Kidney tubule cell (primary cell): ENCODE measurements at places on chromosomes 3 and 15.

DNA sequence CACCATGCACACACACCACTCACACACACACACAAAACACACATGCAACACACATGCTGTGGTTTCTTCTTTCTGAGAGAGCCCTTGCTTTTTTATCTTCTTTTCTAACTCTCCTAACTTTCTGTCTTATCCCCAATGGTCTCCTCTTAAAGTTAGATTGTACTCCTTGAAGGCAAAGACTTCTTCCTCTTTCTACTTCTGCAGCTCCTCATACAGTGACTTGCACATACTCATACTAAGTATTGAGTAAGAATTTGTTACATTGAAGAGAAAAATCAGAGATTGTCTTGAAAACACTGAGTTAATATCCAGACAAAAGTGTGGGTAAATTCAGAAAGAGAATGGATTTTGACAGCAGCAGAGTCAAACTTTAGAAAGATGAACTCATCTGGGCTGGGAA is 64.4 kb downstream of the GTPBP8 start:
- DNase-seq = no peak

- peak; percentile 27 for DNase-seq
Observed at GRCh38 chr3:112004187-112004586, 5.5 kb downstream of the TAGLN3 start.

DNA sequence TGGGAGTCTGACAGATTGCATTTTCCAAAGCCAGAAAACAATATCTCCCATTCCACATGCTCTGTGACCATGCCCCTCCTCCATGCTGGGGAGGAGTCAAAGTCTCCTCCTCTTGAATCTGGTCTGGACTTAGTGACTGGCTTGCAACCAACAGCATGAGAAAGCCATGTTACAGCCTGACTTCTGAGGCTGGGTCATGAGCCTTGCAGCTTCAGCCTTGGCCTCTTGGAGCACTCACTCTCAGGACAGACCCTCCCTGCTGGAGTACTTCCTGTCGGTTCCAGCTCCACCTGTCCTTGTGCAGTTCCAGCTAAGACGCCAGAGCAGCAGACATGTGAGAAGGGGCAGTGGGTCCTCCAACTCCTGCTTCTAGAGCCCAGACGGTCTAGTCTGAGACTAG is 49.7 kb upstream of the RBSN start:
- peak; percentile 37 for DNase-seq

GRCh38 chr3:25432176-25432720 is 4.2 kb downstream of the RARB start:
- DNase-seq = no peak

- no peak for DNase-seq
Observed at GRCh38 chr3:120156699-120157098, 62.5 kb upstream of the GSK3B start.

DNA sequence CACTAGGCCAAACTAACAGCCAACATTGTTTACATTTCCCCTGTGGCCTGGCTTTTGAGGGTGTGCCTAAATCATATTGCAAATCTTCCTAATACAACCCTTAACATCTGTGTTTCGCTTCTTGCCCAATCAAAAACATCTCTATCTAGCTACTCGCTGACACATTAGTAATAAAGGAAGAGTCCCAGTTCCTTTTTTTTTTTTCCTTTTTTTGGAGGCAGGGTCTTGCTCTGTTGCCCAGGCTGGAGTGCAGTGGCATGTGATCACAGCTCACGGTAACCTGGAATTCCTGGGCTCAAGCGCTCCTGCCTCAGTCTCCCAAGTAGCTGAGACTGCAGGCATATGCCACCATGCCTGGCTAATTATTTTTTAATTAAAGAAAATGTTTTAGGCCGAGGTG is 2.1 kb upstream of the SRPRB start:
- no peak for DNase-seq

DNA sequence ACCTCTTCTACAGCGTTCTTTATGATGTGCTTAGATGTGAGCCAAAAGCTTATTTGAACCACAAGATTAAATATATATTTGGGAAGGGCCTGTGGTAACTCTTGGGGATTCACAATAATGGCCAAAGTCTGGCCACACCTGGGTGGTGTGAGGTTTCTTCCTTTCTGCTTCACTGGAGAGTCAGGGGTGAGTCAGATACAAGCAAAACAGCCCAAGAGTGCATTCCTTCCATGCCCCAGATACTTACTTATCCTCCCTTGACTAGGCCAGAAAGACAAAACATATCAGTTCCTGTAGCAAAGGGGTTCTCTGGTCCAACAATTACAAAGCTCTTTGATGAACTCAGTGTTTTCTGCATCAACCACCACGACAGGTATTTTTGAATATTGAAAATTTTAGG is 941 bp downstream of the ZBED2 start:
- DNase-seq = peak; percentile 95

GRCh38 chr3:177514611-177515499 is 317.6 kb upstream of the TBL1XR1 start:
- no peak for DNase-seq

- DNase-seq = no peak
Observed at GRCh38 chr3:114892880-114893279, 254.2 kb downstream of the ZBTB20 start.

DNA sequence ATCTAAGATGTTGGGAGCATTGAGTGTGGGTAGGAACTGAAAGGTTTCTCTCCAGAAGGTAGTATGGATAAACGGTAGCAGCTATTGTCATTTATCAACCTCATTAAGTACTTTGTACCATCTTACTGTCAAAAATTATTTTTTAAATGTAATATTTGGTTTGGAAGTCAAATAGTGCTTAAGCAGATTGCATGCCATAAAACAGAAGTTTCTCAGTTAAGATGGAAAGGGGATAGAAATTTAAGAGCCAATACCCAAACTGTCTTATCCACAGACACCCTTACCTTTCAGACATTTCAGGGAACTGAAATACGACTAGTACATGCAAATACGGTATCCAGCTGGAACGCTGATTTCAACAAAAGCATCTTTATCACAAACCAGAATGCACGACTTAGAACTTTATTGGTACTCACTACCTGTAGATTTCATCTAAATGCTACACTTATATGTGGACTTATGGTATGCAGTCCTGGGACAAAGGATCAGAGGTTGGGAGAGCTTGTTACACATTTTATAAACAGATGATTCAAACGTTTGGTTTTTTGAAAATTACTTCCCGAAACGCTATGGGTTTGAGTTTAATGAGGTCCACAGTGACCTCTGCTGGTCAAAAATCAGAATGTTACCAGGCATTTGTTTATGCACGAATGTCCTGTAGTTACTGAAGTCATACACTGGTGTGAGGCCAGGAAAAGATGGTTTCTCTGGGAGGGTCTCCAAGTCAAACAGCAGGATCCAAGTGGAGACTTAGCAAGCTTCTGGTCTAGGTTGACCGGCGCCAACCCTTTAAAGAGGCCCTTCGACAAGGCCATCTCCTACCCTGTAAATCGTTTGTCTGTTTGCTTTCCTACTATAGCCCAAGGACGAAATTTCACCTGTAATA is 45.7 kb upstream of the DUT start:
- peak; percentile 84 for DNase-seq

DNA sequence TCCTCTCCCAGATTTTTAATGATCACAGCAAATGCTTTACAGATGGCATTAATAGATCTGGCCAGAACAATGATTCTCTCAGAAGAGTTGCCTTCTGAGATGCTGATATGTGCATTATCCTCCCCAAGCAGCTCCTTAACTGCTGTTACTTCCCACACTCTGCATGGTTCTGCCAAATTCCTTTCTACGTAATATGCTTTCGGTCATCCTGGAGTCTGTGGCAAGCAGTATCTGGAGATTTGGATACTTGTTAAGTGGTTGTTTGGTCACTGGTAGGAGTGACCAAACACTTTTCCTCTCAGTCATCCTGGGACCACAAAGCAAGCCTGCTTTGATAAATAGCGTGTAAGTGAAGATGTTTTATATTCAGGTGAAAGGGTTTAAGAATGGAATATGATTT is 71.1 kb upstream of the CCNL1 start:
- peak; percentile 23 for DNase-seq

GRCh38 chr15:29613951-29614382 is 208.3 kb downstream of the TJP1 start:
- no peak for DNase-seq

- DNase-seq = no peak
Observed at GRCh38 chr3:170137986-170138385, 43.5 kb downstream of the PHC3 start.

DNA sequence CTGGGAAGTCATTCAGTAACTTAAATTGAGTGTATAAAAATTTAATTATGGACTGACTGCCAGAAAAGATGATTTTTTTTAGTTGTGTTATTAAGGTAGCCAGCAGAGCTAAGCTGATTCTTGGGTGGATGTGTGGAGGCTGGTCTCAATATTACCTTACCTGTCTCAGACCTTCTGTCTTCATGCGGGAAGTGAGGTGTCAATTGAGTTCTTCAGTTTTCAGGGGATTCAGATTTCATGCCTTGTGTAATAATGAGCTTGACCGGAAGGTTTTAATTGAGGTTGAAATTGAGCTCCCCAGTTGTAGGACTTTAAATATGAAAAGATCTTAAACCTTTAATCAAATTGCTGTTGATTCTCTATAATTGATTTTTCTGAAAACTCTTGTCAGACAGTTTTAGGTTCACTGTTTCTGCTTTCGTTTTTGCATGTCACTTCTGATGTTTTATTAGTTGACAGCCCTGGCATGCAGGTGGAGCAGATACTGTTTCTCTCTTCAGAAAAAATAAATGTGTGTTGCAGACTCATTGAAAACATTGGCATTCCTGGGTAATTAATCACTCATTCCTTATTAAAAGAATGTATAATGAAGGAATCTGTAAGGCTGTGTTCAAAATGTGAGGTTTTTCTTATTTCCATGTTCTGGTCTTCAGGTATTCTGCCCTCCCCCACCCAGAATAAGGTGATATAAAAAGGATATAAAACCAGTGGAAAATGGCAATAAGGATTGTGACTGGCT is 54.5 kb downstream of the PSMD6 start:
- peak; percentile 44 for DNase-seq

DNA sequence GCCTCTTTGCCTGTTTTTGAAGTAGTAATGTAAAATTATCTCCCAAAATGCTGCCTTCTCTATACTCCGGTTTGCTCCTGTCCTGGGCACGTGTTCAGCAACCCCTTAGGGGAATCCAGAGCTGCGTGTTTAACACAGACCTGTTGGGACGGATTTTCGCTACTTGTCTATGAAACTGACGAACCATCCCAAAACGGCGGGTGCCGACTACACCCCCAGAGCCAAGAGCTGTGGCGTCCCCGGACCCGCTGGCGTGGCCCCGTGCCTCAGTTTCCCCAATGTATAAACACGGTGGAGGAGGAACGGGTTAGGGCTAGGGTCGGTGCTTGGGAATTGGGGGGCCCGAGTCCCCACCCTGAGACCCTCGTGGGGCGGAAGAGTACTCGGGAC is 473 bp downstream of the FHIT start:
- peak; percentile 40 for DNase-seq

- no peak for DNase-seq
Observed at GRCh38 chr3:64445944-64446300, 220.7 kb upstream of the PRICKLE2 start.

- DNase-seq = peak; percentile 60
Observed at GRCh38 chr15:40108061-40108854, 421 bp downstream of the BMF start.

GRCh38 chr3:156131241-156131640 is 10.9 kb downstream of the KCNAB1 start:
- no peak for DNase-seq

GRCh38 chr3:183662099-183662498 is 26.7 kb downstream of the KLHL24 start:
- DNase-seq = no peak

DNA sequence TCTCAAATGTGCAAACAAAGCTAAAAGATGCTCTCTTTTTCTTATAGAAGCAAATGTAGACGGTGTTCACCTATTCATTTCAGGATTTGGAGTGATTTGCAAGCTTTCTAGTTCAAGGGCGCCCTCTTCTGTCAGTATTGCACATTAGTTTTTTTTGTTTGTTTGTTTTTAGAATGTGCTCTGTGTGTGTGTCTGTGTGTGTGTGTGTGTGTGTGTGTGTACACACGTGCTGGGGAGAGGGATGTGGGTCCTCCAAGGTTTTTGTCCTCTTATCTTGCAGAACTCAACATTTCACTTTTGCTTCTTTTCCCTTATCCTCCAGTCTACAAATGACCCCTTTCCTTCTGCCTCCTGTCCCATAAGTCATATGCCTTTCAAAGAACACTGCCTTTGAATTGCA is 23.5 kb downstream of the DNAH1 start:
- peak; percentile 77 for DNase-seq

GRCh38 chr3:58411851-58412830 is 21.5 kb downstream of the PDHB start:
- no peak for DNase-seq

GRCh38 chr15:63089260-63090043 is 32.2 kb upstream of the LACTB start:
- peak; percentile 83 for DNase-seq

GRCh38 chr3:42654331-42655201 is 1.1 kb downstream of the ZBTB47 start:
- DNase-seq = peak; percentile 60

GRCh38 chr3:18828637-18829036 is 319.7 kb upstream of the KCNH8 start:
- DNase-seq = no peak

- no peak for DNase-seq
Observed at GRCh38 chr3:67876261-67876660, 221.8 kb upstream of the SUCLG2 start.

DNA sequence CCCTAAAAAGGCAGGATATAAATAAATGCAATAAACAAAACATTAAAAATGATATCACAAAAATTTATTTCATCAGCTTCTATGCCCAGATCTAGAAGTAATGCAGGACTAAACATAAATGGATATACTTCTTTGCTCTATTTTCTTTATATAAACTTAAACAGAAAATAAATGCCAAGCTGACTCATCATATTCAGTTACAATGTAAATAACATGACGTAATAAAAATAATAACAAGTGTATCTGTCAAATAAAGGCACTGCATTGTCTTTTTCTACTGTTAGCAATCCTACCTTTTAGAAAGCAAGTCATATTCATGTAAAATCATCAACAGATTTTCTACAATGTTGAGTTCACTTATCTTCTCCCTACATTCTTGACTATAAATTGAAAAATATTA is 61.6 kb downstream of the NEK10 start:
- no peak for DNase-seq

GRCh38 chr15:90095521-90095959 is 6.7 kb downstream of the IDH2 start:
- peak; percentile 22 for DNase-seq

GRCh38 chr3:38620236-38620635 is 29.3 kb downstream of the SCN5A start:
- DNase-seq = no peak

DNA sequence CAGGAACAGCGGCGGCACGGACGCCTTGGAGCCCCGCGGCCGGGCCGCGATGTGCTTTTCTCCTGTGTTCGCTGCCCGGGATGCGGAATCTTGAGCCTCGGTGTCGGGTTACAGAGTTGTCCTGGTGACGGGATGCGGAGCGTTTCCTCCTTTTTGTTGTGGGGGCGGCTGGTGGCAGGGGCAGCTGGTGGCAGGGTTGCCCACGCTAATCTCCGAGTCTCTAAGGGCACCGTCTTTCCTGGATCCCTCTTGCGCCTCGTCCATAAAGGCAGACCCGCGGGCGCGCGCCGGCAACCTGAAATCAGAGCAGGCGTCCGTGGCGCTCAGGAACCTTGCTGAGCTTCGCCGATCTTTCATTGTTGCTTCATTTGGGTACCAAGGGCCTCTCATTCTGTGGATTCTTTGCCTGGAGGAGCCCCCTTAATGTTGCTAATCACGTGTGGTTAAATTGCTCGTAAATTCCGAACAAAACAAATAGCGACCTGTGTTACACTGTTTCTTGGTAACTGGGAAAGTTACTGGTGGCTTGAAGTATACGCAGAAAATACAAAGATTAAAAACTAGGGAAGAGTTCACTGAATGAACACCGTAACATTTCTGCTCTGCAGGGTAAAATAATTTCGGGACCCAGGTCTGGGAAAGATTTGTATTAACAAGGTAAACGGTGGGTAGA is 844 bp upstream of the PFN2 start:
- DNase-seq = peak; percentile 74
